NCI-H1092 (cell line): ENCODE measurements at places on chromosomes 12 and 14.
A peak's percentile ranks its signal among the peaks of the same experiment; 100 is the strongest.

GRCh38 chr14:99645545-99646505 lies 896 bp downstream of the HHIPL1 start:
- DNase-seq, result no peak

DNA sequence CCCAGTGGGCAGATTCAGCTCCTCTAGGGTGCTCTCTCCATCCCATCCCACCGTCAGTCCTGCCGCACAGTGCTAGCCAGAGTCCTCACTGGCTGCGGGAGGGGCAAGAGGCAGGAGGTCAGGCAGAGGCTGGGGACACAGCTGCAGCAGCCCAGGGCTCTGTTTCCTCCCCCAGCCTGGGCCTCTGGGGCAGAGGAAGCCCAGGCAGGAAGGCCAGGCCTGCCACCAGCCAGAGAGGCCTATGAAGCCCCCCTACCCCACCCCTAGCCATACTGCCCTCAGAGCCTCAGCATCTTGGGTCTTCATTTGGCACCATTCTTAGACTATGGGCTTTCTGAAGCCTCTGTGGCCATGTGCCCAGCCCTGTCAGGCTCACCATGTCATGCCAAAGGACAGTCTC lies 3.4 kb downstream of the ACVRL1 start:
- DNase-seq, result no peak

- DNase-seq, result peak; percentile 63
These were observed 58.0 kb downstream of the LGMN start for GRCh38 chr14:92690171-92691011.

DNA sequence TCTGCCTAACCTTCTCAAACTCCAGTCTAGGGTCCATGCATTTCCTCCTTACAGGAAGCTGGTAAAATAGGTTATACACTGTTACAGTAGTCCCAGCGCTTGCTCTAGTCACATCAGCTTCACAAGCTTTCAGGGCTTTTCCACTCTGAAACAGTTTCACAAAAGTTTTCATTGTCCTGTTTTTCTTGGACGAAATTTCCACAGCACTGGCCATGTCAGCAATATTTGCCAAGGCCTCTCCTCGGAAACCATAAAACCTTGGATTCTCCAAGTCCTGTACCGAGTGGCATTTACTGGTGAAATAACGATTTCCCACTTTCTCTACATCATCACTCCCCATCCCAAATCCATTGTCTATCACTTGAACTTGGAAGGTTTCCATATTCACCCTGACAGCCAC lies 2.1 kb downstream of the MLH3 start:
- DNase-seq, result no peak

- no peak for DNase-seq
These were observed 20.3 kb upstream of the POC1B start for GRCh38 chr12:89546151-89546550.

DNA sequence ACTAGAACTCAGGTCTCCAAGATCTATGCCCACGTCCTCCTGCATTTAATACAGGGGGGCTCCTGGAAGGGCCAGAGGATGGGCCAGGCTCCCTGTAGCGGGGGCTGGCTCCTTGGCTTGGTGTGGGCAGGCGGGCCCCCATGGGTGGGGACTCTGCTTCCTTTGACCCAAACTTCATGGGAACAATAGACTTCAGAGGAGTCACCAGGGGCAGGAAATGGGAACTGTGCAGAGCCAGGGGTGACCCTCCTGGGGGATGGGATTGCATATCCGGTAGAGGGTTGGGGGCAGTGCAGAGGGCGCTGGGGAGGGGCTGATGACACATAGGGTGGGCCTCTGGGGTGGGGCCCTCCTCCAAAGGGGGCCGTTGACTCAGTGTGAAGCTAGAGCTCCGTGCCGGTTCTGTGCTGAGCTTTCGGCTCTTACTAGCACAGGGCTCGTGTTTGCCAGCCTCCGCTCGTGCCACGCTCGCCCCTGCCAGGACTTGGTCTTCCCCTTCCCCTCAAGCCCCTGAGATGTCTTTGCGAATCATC lies 4.6 kb downstream of the TEAD4 start:
- DNase-seq, result no peak

GRCh38 chr14:23365036-23365731 lies at the start of gene EFS:
EFS (minus strand) TSS chr14:23365172; CDS start chr14:23365025, 147 bp downstream.
- DNase-seq, result no peak

DNA sequence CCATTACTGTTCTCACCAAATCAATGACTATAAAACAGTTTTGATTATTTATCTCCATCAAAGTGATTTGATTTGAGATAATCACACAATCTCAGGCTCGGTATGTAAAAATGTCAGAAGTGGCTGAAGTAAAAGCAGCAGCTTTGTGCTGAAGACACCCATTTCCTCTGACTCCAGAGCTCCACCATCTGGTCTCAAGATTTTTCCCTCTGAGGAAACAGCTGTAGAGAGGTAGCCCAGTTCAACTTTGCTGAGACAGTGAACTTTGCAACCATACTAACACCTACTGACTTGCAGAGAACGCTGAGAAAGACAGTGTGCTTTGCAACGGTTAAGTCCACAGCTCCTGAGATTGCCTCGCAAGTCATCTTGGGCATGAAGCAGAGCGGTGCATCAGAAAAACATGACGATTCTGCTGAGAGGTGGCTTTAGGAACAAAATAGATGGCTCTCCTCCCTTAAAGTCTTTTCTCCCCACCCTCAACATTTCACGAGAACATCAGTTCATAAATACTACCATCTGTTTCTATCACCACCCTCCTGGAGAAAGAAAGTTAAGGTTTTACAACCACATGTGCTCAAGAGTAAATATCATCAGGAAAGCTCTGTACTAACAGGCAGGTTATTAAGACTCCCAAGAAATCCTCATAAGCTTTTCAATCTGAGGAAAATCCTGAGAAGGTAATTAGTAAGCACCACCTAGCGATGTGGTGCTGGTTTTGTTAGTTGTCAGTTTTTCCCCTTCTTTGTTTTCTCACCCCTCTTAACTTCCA lies 34.8 kb downstream of the HIGD1C start:
- DNase-seq, result no peak

- peak; percentile 36 for DNase-seq
These were observed 2.2 kb upstream of the NXPH4 start for GRCh38 chr12:57214398-57214781.

DNA sequence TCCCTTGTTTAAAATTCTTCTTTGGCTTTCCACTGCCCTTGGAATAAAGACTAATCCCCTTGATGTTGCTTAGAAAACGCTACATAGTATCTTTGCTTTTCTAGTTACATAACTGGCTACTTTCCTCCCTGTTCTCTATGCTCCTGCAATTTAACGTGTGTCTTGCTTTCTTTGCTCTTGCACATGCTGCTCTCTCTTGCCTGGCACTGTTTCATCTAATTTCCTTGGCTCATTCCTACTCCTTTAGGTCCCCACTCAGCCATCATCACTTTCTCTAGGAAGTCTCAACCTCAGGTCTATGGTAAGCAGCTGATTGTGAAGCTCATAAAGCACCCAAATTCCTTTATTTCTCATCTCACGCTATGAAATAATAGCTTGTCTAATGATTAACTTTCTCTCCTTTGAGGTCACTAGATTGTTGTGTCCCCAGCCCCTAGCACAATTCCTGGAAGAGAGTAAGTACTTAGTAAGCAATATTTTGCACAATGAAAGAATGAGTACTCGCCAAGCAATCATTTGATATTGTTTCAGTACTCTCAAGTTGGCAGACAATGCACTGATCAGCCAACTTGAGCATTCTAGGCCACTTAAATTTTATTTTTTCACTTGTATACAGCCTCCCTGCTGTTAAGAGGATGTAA lies 3.3 kb downstream of the ALDH6A1 start:
- no peak for DNase-seq

GRCh38 chr12:90280033-90280432 lies 571.4 kb upstream of the ATP2B1 start:
- DNase-seq, result no peak

DNA sequence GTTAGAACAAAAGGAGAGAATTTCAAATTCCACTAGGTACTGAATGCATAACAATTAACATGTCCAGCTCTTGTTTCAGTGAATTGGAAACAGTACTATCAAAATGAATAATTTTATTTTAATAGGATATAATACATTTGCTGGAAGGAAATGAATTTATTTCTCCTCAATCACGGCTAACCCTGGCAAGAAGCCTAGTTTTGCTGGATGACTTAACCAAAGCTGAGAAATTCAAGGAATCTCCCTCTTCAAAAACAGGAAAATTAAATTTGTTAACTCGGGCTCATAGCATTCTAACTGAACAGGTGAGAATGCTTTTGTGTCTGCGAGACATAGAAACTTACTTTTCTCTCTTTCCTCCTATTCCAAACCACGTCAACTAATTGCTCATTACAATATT lies 163.5 kb upstream of the NEDD1 start:
- no peak for DNase-seq

DNA sequence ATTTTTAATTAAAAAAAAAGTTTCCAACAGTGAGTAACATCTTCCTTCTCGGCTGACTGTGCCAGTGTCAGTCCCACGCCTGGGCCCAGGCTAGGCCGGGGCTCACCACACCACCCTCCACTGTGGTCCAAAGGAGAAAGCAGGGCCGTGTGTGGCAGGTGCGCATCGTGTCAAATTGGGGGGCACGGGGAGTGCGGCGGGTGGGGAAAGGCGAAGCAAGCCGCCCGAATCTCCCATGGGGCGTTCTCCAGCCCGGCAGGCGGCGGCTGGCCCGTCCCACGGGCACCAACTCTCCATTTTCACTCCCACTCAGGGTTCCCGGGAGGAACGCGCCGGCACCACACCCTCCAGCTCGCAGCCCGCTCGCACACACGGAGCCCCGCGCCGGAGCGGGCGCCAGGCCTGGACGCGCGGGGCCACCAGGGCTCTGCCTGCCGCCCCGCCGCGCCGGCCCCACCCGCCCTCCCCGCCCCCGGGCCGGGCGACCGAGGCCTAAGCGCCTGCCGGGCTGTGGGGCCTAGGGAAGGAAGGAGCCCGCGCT lies 604 bp downstream of the EEA1 start:
- no peak for DNase-seq

- peak; percentile 90 for DNase-seq
These were observed 275.9 kb downstream of the FBXL14 start for GRCh38 chr12:1318327-1319031.

DNA sequence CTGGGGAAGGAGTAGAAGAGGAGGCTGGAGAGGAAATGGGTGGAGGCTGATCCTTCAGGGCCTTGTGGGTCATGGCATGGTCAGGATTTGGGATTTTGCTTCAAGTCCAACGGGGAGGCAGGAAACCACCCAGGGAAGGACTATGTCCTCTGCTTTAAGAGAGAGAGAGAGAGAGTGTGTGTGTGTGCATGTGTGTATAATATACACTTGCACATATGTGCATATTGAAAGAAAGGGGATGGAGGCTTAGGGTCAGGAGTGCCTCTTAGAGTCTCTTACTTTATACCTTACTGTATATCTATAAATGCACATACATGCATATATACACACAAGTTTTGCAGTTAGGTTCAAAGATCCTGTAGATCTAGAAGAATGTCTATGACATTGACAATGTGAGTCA lies 94.8 kb downstream of the RGS6 start:
- no peak for DNase-seq

GRCh38 chr14:69139743-69140142 lies 13.2 kb downstream of the DCAF5 start:
- DNase-seq, result no peak

DNA sequence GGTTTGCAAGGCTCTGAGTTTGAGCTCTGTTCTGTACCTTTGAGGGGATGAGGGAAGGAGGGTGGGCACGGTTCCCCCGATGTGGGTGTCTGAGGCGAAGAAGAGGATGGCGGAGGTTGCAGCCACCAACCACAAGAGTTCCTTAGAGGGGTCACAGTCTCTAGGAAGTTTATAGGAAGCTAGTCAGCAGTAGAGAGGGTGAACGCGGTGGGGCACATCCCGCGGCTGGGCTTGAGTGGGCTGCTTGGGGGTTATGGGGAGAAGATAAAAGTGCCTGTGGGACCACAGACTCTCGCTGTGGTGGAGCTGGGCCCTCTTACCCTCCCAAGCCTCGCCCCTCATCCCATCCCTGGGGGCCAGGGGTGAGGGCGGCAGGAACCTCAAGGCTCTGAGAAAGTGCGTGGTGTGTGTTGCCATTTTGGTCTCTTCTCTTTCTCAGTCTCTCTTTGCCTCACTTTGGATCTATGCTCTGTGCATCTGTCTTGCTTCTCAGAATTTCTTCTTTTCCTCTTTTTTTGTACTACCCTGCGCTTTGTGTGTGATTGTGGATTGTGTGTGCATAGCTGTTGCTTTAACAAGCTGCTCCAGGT lies 2.7 kb downstream of the CD4 start:
- DNase-seq, result no peak

DNA sequence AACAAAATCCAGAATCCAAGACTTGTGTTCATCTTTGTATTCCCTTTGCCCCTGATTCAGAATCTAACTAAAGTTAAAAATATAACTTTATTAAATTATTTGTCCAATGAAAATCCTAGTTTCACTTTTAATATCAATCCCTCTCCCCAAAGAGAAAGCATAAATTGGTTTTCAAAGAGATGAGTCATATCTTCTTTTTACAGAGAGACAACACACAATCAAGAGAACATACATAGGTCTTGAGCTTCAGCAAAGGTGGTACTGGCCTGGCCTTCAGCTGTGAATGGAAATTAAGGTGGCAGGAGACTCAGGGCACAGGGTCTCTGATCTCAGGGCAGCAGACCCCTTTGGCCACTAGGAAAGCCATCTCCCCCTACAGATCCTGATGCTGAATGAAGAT lies 4.3 kb upstream of the ASCL1 start:
- DNase-seq, result no peak

DNA sequence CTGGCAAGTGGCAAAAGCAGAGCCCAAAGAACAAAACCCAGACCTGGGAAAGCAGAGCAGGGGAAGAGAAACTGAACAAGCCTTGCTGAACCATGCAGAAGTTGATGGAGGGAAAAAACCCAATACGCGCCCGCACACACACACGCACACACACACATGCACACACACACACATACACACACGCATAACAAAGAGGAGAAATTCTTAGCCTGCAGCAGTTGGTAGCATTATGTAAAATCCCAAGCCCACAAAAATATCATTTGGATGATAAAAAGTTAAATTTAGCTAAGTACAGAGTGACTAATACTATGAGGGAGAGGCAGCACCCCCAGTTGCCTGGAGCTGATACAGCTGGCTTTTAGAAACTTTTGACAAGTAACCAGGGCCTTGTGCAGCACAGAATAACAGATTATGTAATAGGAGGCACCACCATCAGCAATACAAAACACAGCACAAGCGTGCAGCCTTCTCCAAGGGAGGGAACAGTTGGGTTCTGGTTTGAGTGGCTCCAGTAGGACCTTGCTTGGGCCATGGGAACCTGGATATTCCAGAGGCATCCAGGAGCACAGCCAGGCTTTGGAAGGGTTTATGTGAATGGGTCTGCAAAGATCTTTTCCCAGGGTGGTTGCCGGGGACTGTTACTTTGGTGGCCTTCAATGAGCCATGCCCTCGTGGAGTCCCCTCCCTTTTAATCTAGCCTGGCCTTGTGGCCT lies 35.3 kb downstream of the PITPNM2 start:
- no peak for DNase-seq

DNA sequence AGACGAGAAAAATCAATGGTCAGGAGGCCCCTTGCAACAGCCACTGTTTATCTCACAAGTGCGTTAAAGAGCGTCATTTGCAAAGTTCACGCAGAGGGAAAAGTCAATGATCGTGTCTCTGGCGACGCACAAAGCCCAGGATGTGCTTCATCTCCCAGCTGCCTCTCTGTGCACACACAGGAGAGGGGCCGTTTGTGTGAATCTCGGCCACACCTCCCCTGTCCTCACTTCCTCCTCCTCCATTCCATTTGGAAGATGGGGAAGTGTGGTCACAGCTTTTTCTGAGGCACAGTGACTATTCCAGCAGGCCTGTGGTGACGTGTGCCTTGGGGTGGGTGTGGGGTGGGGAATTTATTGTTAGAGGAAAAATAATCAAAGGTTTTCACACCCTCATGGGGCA lies 90.4 kb downstream of the RBM19 start:
- no peak for DNase-seq

GRCh38 chr12:128463881-128464280 lies 196.9 kb downstream of the TMEM132C start:
- no peak for DNase-seq
